ENCODE measurements at places on chromosomes 5 and 9. TPM values are rescaled to one million over a fixed set of nuclear protein-coding genes. Genes with fewer than 3 reads are reported as not detected.

ACER2 gene
- total RNA-seq = 10.8 TPM

DNA sequence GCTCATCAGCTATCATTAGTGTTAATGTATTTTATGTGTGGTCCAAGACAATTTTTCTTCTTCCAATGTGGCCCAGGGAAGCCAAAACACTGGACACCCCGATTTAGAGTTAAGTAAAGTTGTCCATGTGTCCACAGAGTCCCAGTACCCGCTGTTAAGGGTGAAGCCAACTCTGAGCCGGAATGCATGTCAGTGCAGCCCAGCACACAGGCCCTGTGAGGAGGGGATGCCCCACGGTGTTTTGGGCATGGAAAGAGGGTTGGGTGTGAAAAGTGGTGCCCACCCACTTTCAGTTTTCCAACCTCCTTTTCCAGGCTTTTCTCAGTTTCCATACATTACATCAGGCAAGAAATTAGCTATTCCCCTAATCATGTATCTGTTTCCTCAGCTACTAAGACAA, 24.4 kb downstream of the SHC3 start:
- DNase-seq = no peak

DNA sequence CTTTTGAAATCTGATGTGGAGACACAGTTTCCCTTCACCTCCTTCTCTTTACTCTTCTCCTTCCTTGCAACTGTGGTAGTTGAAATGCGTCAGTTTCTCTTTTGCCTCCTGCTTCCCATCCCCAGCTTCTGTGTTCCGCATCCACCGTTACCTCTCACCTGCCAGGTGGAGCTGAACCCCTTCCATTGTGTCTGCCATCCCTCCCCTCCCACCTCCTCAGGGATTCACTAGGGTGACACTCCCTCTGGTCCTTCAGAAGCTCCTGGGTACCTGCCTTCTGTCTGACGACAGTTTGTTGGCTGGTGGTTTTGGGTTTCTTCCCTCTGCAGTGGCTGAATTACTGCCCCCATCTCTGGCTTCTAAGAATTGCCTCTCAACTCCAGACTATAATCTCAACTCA, 132.1 kb downstream of the SLC24A2 start:
- no peak for DNase-seq

DNA sequence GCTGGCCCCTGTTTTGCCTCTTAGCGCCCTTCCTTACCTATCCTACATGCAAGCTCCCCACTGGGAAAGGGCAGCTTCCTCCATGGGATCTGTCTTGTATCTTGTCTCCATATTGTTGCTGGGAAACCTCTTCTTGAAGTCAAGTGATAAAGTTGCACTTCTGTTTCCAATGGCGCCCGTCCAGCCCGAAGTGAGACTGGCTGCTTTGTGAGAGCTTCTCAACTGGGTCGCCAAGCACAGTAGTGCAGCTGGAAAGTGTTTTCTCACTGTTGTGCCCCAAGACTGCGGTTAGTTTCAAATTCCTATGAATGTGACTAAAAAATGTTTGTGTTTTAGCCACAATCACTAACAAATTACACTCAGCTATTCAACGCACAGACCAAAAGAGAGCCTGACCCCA, 506.6 kb upstream of the MPDZ start:
- no peak for DNase-seq

SHOC1 gene
- not detected for total RNA-seq

- DNase-seq = no peak
These were observed 8.7 kb upstream of the RANBP6 start for GRCh38 chr9:6024035-6024554.

DNA sequence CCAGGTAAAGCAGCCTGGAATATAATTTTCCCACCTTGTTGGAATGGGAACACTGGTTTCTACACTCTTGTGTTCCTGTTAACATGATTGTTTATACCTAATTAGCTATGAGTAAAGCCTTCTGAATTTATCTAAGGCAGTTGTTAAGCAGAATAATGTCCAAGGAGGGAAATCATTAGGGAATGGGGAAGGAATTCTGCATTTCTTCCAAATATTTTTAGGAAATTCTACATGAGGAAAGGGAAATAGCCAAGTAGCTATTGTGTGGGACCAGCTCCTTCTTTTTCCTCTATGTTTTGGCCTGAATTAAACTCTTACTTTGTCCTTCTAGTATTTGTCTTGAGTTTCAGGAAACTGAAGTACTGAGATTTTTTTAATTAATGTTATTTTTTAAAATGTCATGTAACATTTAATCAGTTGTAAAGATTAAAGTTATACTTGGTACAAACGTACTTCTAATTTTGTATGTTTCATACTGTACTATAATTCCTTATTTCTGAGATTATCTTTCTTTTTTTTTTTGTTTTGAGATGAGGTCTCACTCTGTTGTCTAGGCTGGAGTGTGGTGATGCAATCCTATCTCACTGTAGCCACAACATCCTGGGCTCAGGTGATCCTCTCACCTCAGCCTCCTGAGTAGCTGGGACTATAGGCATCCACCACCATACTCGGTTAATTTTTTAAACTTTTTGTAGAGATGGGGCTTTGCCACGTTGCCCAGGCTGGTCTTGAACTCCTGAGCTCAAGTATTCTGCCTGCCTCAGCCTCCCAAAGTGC, 28.5 kb downstream of the ANKDD1B start:
- no peak for DNase-seq

DNA sequence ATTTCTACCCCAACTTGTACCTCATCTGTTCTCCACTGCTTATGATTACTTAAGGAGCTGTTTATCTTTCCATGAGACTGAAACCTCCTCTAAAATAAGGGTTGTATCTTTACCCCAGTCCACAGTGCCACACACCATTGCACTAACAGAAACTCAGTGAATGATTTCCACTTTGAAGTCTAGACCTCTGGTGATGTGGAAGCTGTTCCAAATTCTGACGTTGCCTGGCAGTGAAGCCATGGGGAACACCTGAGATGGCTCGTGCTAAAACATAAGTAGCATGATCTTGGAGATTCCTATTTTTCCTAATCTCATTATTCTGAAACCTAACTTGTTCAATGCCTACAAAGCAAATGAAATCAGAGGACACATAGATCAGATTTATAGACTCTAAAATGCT, 583.2 kb downstream of the EBF1 start:
- DNase-seq = no peak

- no peak for DNase-seq
These were observed 133.2 kb upstream of the NFIB start for GRCh38 chr9:14447103-14447502.

DNA sequence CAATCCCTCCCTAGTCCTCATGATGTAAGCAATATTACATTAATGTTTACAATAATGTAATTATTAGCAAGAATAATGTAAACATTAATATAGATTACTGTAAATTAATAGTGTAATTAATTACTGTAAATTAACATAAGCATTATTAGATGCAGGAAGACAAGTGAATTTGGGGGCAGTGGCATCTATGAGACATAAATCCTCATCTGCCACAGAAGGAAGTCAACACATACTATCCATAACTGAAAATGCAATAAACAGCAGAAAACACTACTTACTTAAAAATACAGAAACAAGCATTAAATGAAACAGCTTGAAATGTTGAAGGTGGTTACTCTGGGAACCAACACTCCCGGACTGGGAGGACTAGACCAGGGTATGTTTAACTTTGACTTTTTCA, 685 bp upstream of the NIPSNAP3A start:
- no peak for DNase-seq

DNA sequence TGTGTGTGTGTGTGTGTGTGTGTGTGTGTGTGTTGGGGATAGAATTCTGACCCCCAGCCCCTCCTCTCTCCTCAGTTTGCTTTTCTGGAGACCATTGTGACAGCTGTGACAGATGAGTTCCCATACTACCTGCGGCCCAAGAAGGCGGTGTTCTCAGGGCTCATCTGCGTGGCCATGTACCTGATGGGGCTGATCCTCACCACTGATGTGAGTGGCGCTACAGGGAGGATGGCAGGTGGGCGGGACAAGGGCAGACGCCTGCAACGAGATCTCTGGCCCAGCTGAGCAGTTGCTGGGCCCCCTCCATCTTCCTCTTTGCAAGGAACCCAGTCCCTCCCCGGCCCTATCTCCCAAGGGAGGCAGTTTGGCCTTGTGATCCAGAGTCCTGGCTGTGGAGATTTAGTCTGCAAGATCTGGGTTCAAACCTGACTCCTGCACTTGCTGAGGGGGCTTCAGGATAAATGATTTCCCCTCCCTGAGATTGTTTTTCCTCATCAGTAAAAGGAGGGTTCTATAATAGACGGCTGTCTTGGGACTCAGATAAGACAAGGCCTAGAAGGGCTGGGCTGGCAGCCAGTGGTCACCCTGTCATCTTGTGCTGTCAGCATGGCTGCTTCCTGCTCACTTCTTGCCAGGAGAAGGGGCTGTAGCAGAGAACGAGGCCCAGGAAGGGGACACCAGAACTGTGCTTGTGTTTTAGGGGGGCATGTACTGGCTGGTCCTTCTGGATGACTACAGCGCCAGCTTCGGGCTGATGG, 14.1 kb downstream of the SLC6A7 start:
- DNase-seq = no peak

DNA sequence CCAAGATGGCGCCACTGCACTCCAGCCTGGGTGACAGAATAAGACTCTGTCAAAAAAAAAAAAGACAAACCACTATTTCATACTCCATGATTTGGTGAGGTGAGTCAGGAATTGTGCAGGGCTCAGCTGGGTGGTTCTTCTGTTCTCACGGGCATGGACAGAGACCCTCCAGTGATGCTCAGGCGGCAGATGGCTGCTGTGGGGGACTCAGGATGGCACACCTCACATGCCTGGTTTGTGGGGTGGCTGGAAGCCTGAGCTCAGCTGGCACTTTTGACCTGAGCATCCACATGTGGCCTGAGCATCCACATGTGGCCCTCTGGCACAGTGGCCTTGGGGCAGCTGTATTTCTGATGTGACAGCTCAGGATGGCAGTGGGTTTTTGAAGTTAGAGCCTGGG, 217.2 kb downstream of the IRX2 start:
- no peak for DNase-seq

DNA sequence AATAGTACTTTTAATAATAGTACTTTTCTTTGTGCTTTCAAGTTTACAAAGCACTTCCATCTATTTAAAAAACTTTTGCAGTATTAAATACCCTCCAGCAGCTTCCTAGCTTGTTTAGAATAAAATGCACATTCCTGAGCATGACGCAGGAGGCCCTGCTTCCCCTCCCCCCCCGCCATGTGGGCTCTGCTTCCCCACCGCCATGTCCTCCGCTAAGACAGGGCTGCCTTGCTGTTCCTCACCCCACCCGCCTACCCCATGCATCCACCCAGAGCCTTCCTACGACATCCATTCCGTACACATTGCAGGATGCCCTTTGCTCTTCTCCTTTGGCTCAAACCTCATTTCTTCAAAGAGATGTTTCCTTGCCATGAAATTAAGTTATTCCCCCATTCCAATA, 205.9 kb upstream of the MSX2 start:
- DNase-seq = no peak

MARCOL gene
- not detected for total RNA-seq

DNA sequence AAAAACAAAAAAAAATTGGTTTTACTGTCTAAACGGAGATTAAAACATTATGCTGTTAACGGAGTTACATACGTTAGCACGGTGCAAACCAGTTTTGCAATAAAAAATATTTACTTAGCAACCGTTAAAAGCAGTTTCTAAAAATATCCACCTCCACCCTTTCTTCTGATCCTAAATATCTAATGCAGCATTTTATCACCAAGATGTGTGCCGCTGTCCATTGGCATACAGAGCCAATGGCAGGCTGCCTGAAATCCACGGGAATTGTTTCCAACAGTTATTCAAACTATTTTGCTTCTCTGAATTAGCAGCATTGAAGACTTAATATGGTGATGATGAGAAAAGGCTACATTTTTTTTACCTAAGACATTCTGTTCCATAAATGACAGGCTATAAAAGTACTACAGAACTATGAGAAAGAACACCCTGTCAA, 61.6 kb downstream of the CSNK1A1 start:
- no peak for DNase-seq

DNA sequence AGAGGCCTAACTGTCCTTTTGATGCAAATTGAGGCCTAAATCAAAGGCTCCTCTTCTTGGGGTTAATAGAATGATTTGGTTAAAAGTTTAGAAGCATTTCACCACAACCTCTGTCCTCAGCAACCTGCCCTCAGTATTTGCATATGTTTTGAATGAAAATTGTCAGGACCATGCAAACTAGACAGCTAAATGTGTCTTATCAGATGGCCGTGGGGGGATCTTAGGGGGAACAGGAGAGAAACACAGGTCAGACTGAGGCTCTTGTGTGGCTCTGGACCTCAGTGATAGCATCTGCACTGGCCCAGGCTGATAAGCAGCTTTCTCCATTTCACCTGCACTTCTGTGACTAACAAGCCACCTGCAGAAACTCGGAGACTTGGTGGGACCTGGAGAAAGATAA, 49.0 kb downstream of the FOXI1 start:
- DNase-seq = no peak

DNA sequence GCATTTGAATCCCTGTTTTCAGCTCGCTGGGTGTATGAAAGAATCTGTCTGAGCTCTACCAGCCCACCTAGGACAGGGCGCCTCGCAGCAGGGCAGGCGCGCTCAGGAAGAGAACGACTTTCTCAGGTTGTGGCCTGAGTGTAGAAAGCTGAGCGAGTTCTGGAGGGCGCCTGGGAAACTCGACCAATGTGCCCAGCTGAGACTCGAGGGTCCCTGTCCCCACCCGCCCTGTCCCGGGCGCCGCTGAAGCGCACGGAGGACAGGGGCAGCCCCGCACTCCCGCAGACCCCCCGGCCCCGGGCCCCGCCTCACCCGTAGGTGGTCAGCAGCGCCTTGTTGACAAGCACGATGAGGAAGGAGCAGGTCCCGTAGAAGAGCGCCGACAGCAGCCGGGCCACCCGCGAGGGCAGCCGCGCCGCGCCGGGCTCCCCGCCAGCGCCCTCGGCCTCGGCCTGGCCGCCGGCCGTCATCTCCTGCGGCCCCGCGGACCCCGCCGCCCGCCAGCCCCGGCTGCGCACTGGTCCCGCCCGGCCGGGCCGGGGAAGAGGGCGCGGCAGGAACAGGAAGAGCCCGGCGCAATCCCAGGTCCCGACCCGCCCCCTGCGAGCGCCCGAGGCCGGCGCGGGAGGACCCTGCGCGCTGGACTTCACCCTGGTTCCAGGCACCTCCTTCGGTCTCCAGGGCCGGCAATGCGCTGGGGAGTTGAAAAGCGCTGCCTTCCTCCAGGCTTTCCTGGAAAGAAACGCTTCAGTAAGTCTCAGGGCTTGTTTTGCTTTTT, at the start of gene SLC35D2:
Gene SLC35D2 (minus strand): TSS at position 547 of the 778 bp plus-strand sequence. CDS start 77 bp downstream, at position 470.
- DNase-seq = no peak

DNA sequence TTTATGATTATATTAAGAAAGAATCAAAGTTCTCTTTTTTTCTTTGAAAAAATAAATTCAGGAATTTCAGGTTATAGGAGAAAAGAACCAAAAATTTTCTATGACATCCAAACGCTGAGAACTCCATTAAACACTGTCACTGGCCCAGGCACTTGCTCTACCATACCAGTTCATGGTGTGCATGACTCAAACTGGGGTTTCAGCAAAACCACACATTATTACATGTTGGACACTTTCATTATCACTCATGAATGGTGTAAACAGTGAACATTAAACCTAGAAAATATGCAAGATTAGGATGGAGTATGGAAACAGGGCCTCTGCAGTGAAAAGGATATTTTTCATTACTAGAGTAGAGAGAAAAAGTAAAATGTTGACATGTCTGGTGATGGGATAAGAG, 369.9 kb upstream of the FAM174A start:
- no peak for DNase-seq

- DNase-seq = no peak
These were observed at the start of gene TNFSF15 for GRCh38 chr9:114805670-114806525. Gene TNFSF15, minus strand, starts transcription at chr9:114806039. Its CDS starts 27 bp downstream, at chr9:114806012.

OR1Q1 gene
- not detected for total RNA-seq

All from kidney epithelial cell (primary cell).